Nucleus accumbens (tissue), 56 donors: ENCODE measurements at places on chromosomes 5 and 9.

DNA sequence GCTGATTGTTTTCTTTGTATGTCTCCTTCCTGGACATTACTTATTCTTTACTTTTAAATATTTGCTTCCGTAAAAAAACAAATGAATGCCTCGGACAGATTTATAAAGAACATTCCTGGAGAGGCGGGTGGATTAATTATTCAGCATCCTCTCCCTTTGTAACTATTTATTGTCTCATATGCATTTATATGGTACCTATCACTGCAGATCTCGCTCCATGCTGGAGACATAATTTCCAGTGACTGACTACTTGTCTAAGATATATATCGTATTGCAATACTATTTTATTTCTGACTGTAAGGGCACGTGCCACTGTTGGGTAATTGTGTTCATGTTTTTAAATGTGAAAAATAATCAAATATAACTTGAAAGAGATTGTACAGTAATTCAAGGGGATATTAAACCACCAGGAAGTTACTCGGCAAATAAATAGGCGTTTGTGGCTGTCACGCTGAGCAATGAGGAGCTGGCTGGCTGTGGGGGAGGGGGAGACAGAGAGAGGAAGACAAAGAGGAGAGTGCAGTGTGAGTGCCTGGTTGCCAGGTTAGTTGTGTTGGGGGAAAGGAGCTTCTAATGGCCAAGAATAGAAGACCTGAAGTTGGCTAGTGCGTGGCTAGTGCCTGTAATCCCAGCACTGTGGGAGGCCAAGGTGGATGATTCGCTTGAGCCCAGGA is 131.8 kb upstream of the GABRP start:
- no peak for DNase-seq

- no peak for DNase-seq
Measured at GRCh38 chr5:18491349-18491748, 857.1 kb downstream of the TAF11L14 start.

DNA sequence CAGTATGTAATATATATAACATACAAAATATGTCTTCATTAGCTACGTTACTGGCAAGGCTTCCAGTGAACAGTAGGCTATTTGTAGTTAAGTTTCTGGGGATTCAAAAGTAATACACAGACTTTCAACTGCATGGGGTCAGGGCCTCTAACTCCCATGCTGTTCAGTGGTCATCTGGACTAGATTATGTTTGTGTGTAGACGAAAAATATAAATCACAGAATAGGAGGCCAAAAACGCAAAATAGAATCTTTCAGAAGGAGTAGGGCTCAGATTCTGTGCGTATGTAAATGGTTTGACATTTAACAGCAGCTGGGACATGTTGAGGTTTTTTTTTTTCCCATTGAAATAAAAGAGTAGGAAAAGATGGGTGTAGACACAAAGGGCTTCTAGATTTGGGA is 1048.7 kb upstream of the WWC1 start:
- no peak for DNase-seq

- DNase-seq = no peak
Measured at GRCh38 chr5:88428633-88429032, 160.0 kb upstream of the TMEM161B start.

DNA sequence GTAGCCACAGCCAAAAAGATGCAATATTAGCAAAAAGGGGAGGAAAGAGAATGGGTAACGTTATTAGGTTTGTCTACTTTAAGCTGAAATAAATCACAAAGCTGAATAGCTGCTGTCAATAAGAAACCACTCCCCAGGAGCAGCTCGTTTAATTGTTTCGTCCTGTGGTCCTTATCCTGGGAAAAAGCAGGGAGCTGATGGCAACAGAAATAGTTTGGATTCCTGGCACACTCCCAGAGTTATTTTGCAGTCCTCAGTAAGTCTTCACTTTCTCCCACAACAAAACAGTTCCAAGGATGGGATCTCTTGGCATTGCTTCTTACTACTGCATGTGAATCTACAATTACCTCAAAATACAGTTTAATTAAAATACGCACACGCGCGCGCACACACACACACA is 28.8 kb downstream of the FRMD3 start:
- no peak for DNase-seq

GRCh38 chr9:119967867-119968535 is 598.8 kb upstream of the BRINP1 start:
- DNase-seq = no peak

DNA sequence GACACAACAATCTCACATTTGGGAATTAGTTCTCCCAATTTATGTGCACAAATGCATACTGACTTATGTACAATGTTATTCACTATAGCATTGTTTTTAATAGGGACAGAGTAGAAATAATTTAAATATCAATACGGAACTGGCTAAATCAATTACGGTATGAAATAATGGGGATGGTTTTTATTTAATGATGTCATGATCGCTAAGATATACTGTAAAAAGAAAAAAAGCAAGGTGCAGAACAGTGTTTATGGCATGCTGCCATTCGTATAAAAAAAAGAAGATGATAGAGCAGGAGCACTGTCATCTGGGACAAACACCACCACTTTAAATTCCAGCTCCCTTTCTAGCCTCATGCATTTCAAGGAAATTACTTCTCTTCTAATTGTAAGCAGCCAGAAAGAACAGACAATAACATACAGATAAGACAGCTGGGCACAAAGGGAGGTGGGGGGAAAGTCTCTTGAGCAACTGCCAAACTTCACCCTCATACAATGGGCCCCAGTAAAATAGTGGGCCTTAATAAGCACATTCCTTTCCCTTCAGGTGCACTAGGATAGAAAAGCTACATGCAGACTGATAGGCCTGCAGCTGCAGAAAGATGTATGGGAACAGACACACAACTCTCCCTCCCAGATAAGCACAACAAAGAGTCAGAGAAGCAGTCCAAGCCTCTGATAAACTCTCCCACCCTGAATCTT is 8.4 kb downstream of the SREK1IP1 start:
- DNase-seq = no peak

DNA sequence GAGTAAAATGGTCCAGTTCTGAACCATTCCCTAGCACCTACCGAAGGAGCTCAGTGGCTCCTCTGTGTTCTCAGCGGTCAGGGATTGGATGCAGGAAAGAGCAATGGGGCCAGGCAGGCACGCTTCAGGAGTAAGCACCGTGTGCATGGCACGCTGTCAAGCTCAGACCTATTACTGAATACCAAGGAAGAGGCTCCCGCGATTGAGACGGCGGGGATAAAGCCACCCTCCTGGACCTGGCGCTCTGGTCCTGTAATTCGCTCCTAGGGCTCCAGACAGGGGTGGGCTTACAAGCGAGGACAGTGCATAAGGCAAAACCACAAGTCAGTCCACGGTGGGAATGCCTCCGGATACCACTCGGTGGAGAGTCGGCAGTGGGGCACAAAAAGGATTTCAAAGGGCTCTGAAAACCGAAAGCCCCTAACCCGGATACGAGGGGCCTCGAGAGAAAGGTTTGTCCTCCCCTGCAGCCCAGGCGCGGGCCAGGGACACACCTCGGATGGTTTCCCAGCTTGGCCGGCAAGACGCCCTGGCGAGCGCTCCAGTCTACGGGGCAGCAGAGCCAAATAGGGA is 988 bp downstream of the OXCT1 start:
- DNase-seq = no peak

GRCh38 chr5:141783005-141783946 is 94.9 kb downstream of the PCDH1 start:
- peak; percentile 78 for DNase-seq

DNA sequence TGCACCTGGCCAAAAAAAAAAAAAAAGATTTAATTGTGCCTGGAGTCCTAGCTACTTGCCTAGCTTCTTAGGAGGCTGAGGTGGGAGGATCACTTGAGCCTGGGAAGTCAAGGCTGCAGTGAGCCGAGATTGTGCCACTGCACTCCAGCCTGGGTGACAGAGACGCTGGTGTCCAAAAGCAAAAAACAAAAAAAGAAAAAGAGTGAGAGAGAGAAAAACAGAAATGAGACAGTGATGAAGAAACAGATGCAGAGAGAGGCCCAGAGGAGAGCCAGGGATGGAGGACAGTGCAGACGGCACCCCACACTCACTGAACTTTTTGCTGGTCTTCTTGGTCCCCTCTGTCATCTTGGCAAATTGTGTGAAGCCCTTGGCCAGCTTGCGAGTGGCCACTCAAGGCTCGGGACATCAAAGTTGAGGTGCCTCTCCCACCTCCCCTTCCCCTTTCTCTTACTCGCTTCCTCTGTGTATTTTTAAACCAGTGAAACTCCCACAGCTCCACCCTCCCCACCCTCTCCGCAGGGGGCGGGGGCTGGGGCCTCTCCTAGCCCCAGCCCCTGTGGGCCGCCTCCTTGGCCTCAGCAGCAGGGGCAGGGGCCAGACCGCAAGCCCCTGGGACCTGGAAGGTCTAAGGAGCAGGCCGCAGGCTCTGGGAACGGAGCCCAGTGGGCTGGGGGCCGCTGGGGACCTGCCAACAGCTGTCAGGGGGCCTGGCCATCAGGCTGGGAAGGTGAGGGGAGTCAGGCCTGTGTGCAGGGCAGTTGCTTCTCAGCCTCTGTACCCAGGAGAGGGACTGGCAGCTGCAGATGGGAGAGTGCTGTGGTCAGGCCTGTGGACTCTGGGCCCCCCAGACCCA is at the start of gene SH2D3C:
TSS of gene SH2D3C (minus strand) at position 387 of the 856 bp plus-strand sequence. CDS start at position 348, 39 bp downstream.
- DNase-seq = no peak

GRCh38 chr5:169270827-169271226 is 30.1 kb downstream of the SLIT3 start:
- DNase-seq = no peak

DNA sequence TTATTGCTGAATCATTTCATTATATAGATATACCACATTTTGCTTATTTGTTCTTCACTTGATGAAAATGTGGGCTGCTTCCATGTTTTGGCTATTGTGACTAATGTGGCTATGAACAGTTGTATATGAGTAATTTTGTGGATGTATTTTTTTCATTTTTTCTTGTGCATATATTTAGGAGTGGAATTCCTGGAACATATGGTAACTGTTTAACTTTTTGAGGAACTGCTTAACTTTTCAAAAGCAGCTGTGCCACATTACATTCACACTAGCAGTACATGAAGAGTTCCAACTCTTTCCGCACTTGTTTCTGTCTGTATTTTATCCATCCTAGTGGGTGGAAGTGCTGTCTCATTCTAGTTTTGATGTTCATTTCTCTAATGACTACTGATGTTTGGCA is 67.8 kb downstream of the JAK2 start:
- DNase-seq = no peak

DNA sequence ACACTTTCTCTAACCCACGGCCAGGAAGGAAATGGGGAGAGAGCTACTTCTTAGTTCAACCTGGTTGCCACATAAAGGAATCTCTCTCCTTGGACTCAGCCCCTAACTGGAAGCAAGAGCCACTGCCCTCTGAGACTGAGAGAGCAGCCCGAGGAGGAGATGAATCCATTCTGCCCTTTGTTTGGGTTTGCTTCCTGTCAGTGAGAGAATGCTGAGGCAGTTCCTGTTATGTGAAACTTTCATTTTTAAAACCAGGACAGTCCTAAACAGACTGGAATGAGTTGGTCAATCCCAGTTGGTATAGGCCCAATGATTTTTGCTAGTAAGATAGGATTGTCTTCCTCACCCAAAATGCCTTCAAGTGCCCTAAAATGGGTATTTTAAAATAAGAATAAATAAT is 205.1 kb downstream of the NTRK2 start:
- DNase-seq = no peak

- DNase-seq = no peak
Measured at GRCh38 chr5:72234265-72234700, 85.8 kb downstream of the MRPS27 start.

DNA sequence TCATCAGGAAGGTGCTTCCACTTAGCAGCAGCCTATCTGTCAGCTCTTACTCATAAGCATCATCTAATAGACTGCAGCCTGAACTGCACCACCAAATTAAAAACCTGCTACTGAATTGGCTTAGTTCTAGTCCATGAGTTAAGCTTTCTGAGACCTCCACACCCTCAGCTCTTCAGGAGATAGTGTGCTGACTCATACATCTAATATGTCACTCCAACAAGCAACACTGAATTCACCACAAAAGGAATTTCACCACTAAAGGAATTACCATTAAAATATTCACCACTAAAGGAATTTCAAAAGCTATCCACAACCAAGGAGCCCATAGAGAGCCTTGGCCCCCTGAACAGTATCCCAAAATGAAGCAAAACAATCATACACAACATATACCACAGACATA is 418.5 kb upstream of the RORB start:
- DNase-seq = no peak

GRCh38 chr9:131013771-131014676 is 5.0 kb downstream of the LAMC3 start:
- DNase-seq = no peak

GRCh38 chr9:87443006-87443405 is 54.7 kb upstream of the DAPK1 start:
- DNase-seq = no peak

GRCh38 chr9:127550282-127550681 is 61.8 kb upstream of the STXBP1 start:
- no peak for DNase-seq

- DNase-seq = no peak
Measured at GRCh38 chr9:106857811-106858470, 5.0 kb upstream of the ZNF462 start.

- DNase-seq = no peak
Measured at GRCh38 chr5:118405650-118406061, 582.7 kb downstream of the DTWD2 start.

DNA sequence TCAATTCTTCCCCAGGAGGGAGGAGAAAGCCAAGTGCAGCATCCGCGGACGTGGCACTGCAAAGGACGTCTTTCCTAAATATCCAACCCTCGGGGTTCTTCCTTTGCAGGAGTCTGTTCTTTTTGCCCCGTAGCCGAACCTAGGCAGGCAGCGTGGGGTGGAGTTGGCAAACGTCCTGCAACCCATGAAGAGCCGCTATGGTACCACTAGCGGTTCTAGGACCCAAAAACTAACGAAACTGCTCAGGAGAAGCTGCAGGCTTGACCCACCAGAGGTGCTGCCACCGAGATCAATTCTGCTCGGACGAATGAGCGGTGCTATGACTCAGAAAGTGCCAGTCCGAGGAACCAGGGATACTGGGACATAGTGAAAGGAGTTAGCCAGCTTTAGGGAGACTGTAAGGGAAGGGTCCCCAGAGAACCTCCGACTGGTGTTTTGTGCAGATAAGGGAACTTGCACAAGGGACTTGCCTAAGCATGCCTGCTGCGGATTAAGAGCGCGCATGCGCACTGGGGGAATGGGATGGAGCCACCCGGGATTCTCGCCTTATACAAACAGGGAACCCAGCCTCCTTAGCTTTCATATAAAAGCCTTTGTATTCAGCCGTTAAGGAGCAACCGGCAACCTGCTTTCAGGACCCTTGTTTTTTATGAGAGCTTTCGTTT is 32.7 kb downstream of the ANXA2R start:
- DNase-seq = peak; percentile 25

DNA sequence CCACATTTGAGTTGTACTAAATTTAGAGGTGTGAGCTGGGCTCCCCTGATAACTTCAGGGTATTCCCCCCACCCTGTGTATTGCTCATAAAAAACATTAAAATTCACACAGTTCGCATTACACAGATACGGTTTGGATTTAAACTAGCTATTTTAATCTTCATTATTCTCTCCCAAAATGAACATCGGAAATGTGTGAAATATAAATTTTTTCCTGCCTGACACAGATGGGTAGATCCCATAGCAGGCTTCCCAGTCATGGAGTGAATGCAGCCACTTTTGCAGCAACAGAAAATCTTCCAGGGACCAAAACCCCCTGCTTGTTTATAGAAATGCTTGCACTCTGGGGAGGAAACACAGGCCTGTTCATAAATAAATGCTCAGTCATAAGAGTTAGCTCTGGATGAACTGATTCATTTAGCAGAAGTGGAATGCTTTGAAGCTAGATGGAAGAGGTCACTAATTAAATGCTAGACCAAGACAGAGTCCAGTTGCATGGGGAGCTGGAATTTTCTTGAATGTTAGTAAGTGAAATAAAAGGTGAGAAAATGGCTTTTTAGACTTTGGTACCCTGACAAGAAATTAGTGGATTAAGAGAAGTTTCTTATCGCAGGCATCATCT is 115.6 kb downstream of the PDE8B start:
- DNase-seq = no peak

GRCh38 chr5:98927989-98928872 is 576 bp downstream of the CHD1 start:
- DNase-seq = peak; percentile 7
